AG09319 (cell line): ENCODE measurements at places on chromosomes 12 and 14.

- DNase-seq, result no peak
Measured at GRCh38 chr12:99431203-99431602, 216.3 kb upstream of the GARIN6 start.

GRCh38 chr12:19033244-19033643 is 96.3 kb upstream of the PLEKHA5 start:
- DNase-seq, result no peak

DNA sequence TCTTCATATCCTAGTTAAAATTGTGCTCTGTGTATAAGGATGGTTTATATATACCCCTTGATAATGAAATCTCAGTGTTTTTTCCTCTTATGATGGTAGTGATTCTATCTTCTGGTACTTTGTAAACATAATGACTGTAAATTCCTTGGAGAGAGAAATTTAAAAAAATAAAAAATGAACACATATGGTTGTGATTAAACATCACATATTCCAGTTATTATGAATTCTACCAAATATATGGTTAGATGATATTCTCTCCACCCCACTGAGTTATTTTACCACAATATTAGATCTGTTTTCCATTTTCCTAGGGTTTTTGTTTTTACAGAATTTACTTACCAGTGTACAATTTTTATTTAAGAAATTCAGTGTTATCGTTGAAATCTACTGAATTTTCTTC is 481.9 kb upstream of the NOVA1 start:
- no peak for DNase-seq

DNA sequence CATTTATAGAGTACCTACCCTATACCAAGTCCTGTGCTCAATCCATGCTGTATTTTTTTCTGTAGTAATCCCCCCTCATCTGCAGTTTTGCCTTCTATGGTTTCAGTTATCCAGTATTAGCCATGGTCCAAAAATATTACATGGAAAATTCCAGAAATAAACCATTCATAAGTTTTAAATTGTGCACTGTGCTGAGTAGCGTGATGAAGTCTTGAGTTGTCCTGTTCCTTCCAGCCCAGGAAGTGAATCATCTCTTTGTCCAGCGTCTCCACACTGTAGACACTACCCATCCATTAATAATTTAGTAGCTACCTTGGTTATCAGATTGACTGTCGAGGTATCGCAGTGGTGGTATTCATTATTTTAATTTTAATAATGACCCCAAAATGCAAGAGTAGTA is 54.2 kb downstream of the SUDS3 start:
- DNase-seq, result no peak

- no peak for DNase-seq
Measured at GRCh38 chr12:6187948-6188793, 12.0 kb upstream of the CD9 start.

GRCh38 chr14:95072310-95072905 is 84.9 kb downstream of the DICER1 start:
- no peak for DNase-seq

- no peak for DNase-seq
Measured at GRCh38 chr14:97283426-97283825, 486.2 kb downstream of the VRK1 start.

DNA sequence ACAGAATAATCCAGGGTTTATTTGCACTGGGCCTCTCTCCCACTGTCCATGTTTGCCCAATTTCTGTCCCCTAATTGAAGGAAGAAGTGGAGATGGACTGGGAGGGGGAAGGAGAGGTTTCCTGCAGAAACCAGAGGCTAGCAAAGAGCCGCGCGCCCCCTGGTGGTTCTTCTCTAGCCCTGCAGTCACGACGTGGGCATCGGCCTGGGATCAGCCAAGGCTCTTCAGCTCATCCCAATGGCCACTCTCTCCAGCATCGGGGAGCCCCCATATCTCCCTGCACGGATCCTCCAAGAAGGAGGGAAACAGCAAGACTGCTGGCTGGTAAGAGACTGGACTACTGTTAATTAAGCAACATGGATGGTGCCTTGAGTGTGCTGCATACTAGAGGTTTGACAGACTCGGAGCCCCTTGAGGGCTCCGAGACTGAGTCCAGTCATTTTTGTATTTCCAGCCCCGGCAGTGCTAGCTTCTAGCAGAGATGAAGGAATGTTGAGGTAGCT is 18.7 kb downstream of the ZBTB39 start:
- peak; percentile 52 for DNase-seq

GRCh38 chr12:48285751-48286650 is 64.7 kb downstream of the ZNF641 start:
- DNase-seq, result no peak

GRCh38 chr14:63707216-63707615 is 20.6 kb downstream of the SGPP1 start:
- DNase-seq, result no peak

DNA sequence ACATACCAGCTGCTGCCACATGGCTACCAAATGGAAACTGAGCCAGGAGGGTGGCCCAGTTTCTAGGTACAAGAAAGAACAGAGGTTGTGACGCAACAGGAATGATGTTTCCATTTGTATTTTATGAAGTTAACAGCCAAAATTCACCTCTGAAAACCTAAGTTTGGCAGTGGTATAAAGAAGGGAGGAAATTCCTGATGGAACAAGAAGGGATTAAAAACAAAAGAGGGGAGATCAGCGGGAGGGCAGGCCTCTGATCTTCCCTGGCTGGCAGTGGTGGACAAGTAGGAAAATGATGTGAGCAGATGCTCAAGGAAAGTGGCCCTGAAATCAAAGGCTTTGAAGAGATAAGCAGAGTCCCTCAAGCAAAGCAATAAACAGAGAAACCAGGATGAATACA is 47.3 kb upstream of the BCL2L14 start:
- no peak for DNase-seq

GRCh38 chr14:57261604-57262003 is 7.1 kb downstream of the EXOC5 start:
- no peak for DNase-seq

- no peak for DNase-seq
Measured at GRCh38 chr12:88810806-88811205, 230.5 kb upstream of the KITLG start.

GRCh38 chr12:45730084-45730347 is 510 bp downstream of the ARID2 start:
- no peak for DNase-seq
